Activated CD4-positive, alpha-beta T cell treated with anti-CD3 and anti-CD28 coated beads for 24 hours (primary cell): ENCODE measurements at places on chromosomes 11 and 22.

- DNase-seq = no peak
Observed at GRCh38 chr11:69425895-69426544, 55.4 kb upstream of the LINC01488 start.

- no peak for DNase-seq
Observed at GRCh38 chr11:123111465-123111864, 49.5 kb upstream of the HSPA8 start.

DNA sequence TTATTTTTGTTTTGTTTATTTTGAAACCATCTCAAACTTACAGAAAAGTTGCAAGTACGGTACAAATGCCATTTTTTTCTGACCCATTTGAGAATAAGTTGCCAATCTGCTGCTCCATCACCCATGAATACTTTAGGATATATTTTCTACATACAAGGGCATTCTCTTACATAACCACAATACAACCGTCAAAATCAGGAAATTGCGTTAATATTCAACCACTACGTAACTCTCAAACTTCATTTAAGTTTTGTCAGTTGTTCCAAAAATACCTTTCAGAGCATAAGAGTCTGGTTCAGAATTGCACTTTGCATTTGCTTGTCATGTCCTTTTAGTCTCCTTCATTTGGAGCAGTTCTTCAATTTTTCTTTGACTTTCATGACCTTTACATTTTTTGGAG, 194.3 kb upstream of the BDNF start:
- DNase-seq = no peak

DNA sequence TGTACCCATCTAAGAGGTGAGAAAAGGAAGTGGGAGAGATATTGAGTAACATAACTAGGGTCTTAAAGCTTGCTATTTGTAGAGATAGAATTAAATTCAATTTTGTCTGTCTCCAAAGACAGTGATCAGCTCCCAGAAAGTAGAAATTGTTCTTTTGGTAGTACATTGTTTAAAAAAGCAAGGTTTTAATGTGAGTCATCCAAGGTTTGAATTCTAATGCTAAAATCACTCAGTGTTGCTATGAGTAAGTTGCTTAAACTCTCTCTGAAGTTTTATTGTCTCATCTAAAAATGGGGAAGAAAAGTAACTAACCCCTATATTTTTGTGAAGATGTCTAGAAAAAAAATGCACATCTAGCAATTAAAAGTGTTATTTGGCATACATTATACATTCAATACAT, 1004.5 kb upstream of the CCDC90B start:
- no peak for DNase-seq

DNA sequence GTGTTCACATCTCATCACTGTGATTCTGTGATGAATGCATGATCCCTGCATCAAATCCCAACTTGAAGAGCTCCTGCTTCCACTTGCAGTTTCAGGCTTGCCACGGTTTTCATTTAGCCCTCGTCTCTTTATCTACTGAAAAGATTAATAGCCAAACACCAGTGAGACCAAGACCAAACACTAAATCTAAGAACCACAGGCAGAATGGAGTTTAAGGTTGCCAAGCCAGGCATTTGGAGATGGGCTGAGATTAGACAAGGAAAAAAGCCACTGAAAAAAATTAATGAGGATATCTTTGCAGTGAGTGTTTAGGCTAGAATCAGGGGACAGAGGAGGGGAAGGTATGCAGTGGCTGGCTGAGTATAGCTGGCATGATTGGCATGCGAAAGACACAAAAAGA, 227.2 kb upstream of the BLID start:
- DNase-seq = no peak

DNA sequence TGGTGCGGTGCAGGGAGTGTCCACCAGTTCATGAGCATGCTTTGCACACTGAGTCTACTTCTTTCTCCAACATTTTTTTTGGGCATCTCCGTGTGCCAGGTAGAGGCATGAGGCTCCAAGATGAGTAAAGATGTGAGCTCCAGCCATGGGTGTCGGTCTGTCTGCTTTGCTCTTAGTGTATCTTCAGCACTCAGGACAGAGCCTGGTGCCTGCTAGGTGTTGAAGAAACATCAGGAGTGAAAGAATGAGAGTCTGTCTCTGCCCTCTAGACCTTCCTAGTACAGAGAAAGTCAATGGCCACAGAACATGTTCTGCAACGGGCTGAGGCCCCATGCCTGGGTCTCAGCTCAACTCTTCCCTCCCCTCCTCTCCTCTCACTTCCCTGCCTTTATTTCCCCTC, 486.5 kb downstream of the TBC1D22A start:
- DNase-seq = no peak

- no peak for DNase-seq
Observed at GRCh38 chr11:34300026-34300925, 57.5 kb downstream of the ABTB2 start.

GRCh38 chr11:94469416-94469815, 24.2 kb downstream of the MRE11 start:
- DNase-seq = no peak

DNA sequence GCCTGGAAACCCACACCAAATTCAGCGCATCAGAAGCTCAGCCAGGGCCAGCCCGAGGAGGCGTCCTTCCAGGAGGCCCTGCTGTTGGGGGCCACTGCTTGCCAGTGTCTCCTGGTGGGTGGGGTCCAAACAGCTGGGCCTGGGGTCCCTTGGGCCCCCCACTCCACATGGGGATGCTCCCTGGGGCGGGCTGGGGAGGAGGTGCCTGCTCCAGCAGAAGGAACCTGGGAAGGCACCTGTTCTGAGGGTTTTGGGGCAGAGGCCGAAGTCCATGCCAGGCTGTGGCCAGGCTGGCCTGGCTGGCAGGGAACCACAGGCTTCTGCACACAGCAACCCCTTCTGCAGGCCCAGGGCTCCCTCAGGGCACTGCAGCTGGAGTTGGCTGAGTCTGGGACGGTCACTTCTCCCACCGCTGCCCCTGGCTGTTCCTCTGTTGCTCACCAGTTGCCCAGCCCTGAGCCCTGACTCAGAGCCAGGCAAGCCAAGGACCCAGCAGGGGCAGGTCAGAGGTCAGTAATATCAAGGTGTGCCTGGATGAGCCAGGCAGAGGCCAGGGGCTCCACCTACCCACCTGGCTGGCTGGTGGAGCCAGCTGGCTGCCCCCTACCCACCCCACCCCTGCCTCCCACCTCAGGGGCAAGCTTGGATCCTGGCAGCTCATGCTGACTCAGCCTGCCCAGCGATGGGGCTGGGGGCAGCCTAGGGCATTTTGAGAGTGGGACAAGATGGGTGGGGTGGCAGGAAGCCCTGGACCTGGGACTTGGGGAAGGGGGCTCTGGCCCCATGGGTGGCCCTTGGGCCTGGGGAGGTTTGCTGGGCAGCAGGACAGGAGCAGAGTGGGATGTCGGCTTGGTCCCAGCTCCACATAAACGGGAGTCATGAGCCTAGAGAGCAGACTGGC, 12.0 kb upstream of the PHLDA2 start:
- no peak for DNase-seq

DNA sequence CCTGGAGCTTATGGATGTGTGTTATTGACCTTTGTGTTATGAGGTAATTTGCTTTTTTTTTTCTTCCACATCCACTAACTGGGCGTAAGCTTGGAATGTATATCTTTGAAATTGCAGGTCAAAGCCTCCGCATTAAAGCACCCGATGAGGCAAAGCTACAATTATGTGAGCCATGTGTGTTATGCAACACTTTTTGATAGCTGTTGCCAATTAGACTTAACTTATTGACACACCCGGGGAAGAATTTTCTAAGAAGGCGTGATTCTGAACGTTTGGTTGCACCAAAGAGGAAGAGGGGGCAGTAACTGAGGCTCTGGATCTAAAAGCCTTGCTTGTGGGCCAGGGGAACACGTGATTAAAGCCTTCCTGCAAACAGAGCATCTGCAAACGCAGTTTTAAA, 610 bp upstream of the TEX12 start:
- DNase-seq = no peak

- no peak for DNase-seq
Observed at GRCh38 chr22:26021516-26021915, 147.7 kb upstream of the SEZ6L start.

DNA sequence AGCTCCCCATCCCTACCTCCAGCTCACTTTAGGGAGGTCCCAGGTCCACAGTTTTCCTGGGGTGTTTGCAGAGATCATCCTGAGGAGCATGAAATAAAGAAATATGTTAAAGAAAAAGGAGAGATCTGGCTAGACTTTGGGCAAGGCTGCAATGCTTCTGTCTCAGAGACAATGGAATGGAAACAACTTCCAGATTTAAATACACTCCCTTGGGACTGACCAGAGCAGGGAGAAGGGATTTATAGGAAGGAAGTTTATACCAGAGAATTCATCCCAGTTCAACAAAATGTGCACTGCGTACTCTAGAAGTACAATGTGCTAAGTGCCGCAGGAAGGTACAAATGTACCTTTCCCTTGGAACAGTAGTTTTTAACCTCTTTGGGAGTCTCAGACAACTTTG, 40.4 kb downstream of the ETS1 start:
- DNase-seq = no peak

- DNase-seq = no peak
Observed at GRCh38 chr11:93849751-93850593, 446 bp downstream of the VSTM5 start.

DNA sequence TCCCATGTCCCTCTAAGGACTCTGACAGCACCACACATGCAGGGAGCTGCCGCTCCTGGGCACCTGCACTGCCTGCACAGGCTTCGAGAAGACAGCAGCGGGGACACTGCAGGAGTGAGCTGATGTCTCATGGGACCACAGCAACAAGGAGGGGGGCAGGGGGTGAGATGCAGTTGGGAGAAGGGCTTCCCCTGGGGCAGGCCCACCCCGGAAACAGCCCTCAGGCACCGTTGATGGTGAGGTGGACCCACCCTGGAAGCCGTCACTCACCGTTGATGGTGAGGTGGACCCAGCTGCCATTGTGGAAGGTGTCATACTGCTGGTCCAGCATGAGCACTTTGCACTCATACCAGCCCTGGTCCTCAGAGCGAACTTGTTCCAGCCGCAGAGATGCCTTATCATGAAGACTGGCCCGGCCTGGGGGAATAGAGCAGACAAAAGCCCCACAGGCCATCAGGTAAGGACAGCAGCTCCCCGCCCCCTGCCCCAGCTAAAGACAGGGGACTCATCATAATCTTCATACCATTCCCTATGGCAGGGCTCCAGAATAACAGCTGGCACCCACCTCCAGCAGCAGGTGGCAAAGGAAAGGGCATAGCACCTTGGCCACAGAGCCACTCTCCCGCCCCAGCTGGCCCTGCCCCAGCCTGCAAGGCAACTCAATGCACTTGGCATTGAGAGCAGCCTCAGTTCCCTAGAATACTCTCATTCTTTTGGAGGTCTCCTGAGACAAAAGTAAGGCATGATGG, 12.6 kb downstream of the IGSF9B start:
- DNase-seq = no peak

- peak; percentile 80 for DNase-seq
Observed at GRCh38 chr11:74988541-74989259, at the start of gene NEU3. TSS of gene NEU3 (plus strand) at chr11:74988933. CDS start at chr11:74989061, 128 bp downstream.
